ENCODE measurements at places on chromosomes 7 and 10.

DNA sequence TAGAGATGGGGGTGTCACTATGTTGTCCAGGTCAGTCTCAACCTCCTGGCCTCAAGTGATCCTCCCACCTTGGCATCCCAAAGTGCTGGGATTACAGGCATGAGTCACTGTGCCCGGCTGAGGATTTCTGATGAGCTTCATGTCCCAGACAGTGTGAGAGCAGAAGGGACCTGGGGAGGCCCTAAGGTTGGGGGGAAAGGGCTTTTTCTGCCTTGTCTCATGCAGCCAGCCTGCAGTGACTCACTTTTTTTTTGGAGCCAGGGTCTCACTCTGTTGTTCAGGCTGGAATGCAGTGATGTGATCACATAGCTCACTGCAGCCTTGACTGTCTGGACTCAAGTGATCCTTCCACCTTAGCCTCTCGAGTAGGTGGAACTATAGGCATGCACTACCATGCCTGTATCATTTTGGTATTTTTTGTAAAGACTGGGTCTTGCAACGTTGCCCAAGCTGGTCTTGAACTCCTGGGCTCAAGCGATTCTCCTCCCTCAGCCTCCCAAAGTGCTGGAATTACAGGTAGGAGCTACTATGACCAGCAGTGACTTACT lies 14.6 kb downstream of the COL26A1 start:
- no peak for DNase-seq

DNA sequence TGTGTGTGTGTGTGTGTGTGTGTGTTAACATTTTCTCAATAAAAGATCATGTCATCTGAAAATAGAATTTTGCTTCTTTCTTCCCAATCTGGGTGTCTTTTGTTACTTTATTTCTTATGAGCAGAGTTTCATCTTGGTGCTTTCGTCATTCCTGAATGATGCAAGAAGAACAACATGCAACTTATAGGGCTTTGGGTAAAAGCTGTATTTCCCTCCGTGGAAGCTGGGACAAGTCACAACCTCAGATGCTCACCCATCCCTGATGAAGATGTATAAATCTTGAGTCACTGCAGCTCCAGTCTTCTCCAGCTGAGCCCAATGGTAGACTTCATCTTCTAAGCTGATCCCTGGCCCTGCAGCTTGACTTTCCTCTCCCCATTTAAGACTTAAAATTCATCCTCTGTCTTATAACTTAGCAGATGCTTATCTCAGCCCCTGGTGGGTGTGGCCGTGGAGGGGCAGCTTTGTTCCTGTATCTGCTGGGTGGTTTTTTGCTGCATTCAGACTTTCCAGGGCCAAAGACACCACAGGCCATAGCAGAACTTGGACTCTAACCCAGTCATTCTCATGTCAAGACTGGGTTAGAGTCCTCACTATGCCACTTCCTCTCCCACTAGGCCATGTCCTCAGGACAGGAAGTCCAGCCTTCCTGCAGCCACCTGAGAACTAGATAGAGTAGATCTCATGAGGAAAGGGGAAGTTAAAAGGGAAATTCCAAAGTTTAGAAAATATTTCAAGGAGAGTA lies 356.4 kb downstream of the TNS3 start:
- no peak for DNase-seq

DNA sequence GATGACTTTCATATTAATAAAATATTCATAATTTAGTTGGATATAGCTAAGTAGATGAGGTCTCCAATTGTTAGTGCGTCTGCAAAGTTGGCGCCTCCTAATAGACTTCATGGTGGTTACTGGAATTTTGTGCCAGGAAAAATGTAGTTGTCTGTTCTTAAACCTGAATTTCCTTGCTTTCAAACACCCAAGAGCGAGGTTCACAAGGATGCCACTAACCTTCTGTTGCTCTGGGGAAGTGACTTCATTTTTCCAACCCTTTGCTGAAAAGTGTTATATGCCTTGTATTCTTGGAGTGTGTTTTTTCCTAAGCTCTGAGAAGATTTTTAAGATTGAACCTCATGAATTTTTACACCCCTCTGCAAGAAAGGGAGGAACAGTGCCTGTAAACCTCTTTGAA lies 98.9 kb upstream of the GLCCI1 start:
- DNase-seq, result no peak

GRCh38 chr7:106779877-106780276 lies 85.2 kb upstream of the PIK3CG start:
- DNase-seq, result no peak

GRCh38 chr7:157580324-157580723 lies 243.5 kb downstream of the DNAJB6 start:
- DNase-seq, result no peak

DNA sequence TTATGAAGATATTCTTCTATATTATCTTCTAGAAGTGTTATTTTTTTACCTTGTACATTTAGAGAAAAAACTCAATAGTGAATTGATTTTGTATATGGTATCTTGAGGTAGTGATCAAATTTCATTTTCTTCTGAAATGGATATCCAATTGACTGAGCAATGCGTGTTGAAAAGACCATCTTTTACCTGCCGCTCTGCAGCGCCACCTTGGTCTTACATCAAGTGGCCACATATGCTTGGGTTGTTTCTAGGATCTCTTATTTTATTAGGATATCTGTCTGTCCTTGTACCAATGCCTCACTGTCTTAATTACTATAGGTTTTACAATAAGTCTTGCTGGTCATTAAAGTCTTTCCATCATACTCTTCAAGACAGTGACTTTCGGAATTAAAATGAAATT lies 53.0 kb downstream of the CUL2 start:
- no peak for DNase-seq

DNA sequence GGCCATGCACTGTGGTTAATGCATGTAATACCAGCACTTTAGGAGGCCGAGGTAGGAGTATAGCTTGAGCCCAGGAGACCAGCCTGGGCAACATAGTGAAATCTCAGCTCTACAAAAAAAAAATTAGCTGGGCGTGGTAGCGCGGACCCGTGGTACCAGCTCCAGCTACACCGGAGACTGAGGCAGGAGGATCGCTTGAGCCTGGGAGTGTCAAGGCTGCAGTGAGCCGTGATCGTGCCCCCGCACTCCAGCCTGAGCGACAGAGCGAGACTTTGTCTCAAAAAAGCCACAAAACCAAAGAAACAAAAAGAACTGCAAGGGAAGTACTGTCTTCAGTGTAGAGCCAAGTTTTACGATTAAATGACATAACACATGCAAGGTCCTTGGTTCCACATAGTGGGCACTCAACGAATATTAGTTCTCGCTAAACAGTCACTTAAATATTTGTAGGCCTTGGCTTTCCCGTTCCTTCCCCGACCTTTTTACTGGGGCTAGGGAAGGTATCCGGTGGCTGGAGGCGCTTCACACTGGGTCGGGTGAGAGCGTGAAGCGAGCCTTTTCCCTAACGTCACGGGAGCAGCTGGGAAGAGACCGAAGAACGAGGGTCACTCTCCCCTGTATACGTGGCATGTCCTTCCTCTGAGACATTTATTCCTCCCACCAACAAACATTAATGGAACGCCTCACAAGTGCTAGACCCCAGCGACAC lies 993 bp upstream of the SND1 start:
- DNase-seq, result no peak

DNA sequence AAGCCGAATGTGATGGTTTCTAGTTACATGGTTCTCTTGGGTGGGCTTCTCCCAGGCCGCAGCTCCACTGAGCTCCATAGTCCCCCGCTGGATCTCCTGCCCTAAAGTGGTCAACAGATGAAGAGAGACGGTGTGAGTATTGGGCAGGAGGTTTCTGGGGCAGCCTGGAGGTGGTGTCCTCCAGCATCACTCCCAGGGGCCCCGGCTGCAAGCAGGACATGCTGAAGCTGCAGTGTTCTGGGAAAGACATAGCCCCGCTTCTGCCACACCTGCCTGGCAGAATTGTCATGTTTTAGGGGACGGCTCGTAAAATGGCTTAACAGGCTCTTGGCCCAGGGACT lies 40.4 kb downstream of the CALML3 start:
- no peak for DNase-seq

DNA sequence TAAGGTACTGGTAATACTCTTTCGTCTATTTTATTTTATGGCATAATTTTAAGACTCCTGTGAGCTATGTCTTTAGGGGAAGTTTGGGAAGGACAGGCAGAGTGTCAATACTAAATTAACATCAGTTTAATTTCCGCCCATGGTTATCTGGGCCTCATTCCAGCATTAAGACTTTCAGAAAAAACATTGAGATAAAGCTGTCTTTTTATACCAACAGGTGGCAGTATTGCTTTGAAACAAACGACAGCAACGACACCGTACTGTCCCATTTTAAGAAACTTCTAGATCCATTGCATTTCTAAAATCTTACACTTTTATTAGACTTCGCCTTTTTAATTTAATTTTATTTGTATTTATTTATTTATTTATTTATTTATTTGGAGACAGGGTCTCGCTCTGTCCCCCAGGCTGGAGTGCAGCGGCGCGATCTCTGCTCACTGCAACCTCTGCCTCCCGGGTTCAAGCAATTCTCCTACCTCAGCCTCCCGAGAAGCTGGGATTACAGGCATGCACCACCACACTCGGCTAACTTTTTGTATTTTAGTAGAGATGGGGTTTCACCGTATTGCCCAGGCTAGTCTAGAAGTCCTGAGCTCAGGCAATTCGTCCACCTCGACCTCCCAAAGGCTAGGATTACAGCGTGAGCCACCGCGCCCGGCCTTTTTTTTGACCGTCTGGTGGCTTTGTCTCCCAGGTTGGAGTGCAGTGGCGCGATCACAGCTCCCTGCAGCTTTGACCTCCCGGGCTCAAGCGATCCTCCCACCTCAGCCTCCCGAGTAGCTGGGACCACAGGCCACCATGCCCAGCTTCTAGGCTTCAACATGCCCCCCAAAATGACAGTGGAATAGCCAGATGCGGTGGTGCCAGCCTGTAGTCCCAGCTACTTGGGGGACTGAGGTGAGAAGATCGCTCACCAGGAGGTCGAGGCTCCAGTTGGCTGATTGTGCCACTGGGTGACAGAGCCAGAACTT lies 78.7 kb upstream of the C1GALT1 start:
- DNase-seq, result peak; percentile 15

DNA sequence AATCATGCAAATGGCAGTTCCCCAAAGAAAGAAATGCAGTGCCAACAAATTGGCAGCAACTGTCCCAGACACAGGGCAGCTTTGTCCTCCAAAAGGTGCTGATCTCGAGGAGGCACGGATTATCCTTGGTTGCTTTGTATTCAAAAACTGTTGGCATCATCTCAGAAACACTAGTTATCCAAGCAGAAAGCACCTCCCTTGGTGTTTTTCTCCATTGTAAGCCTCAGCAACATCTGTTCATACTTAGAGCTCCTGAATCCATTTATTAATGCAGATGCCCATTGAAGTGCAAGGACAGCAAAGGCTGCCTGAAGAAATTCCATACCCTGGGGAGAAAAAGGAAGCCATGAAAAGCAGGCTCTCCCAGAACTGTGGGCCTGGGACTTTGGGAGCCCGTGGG lies 1.1 kb upstream of the NPS start:
- DNase-seq, result no peak

GRCh38 chr10:95761939-95762492 lies 6.1 kb downstream of the ENTPD1 start:
- no peak for DNase-seq

- no peak for DNase-seq
Observed at GRCh38 chr10:88270061-88270808, 312.9 kb downstream of the RNLS start.

DNA sequence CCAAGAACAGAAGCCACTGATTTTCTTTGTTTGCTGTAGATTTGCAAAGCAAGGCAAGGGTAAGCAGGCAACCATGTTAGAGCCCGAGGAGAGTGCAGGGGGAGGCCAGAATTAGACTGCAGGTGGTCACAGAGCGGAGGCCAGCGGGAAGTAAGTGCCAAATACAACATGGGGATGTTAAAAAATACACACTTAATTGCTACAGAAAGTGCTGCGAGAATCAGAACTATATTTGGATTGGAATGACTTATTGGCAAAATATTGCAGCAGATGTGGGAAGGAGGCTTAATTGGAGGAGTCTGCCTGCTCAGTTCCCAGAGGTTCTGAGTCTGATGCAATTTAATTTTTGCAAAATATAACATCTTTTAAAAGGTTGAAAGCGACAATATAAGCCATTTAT lies 49.7 kb upstream of the ADCY1 start:
- no peak for DNase-seq

DNA sequence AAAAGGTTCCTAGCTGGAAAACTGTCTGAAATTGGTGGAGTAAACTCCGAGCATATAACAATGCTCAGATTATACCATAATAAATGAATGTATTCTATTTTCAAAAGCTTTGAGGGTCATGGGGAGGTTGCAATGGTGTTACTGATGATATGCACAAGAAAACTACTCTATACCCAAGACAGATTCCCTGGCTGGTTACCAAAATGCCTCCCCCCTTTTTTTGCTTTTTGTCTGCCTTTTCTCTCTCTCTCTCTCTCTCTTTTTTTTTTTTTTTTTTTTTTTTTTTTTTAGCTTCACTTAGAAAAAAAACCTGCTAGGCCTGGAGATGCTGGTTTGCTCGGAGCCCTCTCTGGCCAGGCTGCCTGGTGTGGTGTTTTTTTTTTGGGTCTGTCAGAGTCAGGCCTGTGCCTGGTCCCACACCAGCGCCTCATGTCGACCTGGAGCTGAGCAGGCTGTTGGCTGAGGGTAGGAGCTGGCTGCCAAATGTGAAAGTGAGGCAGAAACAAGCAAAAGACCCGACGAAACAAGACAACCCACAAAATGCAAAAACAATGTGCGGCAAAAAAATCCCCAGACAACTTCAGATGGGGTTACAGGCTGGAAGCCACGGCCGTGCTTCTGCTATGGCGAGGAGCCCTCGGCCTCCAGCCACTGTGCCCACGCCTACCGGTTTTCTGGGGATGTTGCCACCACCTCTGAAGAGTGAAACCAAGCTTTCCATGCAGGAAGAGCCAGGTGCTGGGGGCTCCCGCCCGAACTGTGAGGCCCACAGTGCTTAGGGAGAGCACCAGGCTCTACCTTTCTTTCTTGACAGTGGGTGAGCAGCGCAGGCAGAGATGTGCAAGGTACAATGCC lies 59.9 kb upstream of the EFCAB10 start:
- no peak for DNase-seq

GRCh38 chr10:8577686-8578085 lies 523.2 kb downstream of the GATA3 start:
- DNase-seq, result no peak

DNA sequence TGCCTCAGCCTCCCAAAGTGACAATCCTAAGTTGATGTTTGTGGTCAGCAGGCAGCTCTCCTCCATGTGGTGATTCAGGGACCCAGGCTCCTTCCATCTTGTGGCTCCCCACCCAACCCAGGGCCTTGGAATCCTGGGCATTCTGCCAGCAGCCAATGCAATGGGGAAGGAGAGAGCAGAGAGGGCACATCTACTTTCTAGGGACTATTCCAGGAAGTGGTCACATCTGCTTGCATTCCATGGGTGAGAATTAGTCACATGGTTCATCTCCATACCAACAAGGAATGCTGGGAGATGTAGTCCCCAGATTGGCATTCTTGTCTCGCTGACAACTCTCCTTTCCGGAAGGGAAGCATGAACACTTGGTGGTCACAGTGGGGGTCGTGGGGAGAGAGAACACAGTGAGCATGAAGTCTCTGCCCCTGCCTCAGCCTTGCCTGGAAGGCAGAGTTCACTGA lies 9.9 kb upstream of the SRRM3 start:
- no peak for DNase-seq

- DNase-seq, result no peak
Observed at GRCh38 chr10:45371560-45371959, 2.5 kb upstream of the ALOX5 start.

DNA sequence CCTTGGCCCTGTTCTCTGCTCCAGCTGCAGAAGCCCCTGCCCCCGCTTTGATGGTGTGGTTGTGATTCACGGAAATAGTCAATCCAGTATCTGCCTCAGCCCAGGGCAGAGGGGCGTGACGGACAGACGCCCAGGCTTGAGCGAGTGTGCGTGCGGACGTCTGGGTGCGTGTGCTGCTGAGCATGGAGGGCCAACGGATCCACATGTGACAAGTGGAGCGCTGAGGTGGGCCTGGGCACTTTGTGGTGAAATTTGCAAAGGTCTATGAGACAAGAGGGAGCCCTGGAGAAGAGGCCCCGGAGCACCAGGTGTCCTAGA lies 94.4 kb downstream of the WDR37 start:
- DNase-seq, result no peak

All from BJ (cell line).